A549 treated with RU486 at 1 μM for 4 hours (cell line): ENCODE measurements at places on chromosomes 3 and 15. TPM values are rescaled to one million over a fixed set of nuclear protein-coding genes. Genes with fewer than 3 reads are reported as not detected.

The SCN5A gene
- 0.63 to 1.7 TPM (median 0.90 TPM) in 5 replicates for total RNA-seq

The CHRNA5 gene
- total RNA-seq, result 20.4 to 39.2 TPM (median 36.2 TPM) in 5 replicates

The FAM3D gene
- not detected in 5 replicates for total RNA-seq

The UACA gene
- total RNA-seq, result 46.5 to 59.4 TPM (median 49.1 TPM) in 5 replicates

The RAP2B gene
- 6.1 to 8.7 TPM (median 8.4 TPM) in 5 replicates for total RNA-seq

The VGLL4 gene
- total RNA-seq, result 27.8 to 32.8 TPM (median 30.8 TPM) in 5 replicates

The FGF7 gene
- total RNA-seq, result not detected in 5 replicates

The SCG5 gene
- total RNA-seq, result 2.0 to 3.1 TPM (median 2.5 TPM) in 5 replicates

The GOLGA6B gene
- 0.09 TPM in 1 of 5 replicates, not detected in the others for total RNA-seq

The OR4F15 gene
- total RNA-seq, result not detected in 5 replicates

The KLHL40 gene
- total RNA-seq, result not detected in 5 replicates

The CDHR4 gene
- 0.11 to 0.29 TPM (median 0.24 TPM) in 4 of 5 replicates, not detected in the other for total RNA-seq

The NCK1 gene
- 24.5 to 30.0 TPM (median 25.9 TPM) in 5 replicates for total RNA-seq

The WNT5A gene
- 0.51 to 1.5 TPM (median 1.0 TPM) in 5 replicates for total RNA-seq

The ARNT2 gene
- total RNA-seq, result 14.5 to 17.9 TPM (median 16.9 TPM) in 5 replicates

The NR1I2 gene
- total RNA-seq, result not detected in 5 replicates

The WWTR1 gene
- 112 to 122 TPM (median 119 TPM) in 5 replicates for total RNA-seq

The VGLL3 gene
- 2.4 to 8.8 TPM (median 7.3 TPM) in 5 replicates for total RNA-seq

The TTLL3 gene
- 4.8 to 7.9 TPM (median 6.8 TPM) in 5 replicates for total RNA-seq

The VILL gene
- 0.13 to 0.23 TPM (median 0.13 TPM) in 4 of 5 replicates, not detected in the other for total RNA-seq

The PCOLCE2 gene
- 29.1 to 38.5 TPM (median 33.5 TPM) in 5 replicates for total RNA-seq

The ABI3BP gene
- 1.2 to 2.2 TPM (median 1.6 TPM) in 5 replicates for total RNA-seq
